Stimulated activated CD4-positive, alpha-beta T cell treated with anti-CD3 and anti-CD28 coated beads, TNF-alpha, amount 100 ng/mL, for 24 hours (primary cell): ENCODE measurements at places on chromosomes 11 and 22.

- DNase-seq, result no peak
These were observed 8.8 kb downstream of the ZBED4 start for GRCh38 chr22:49862496-49862776.

GRCh38 chr11:9143721-9144120, 52.3 kb upstream of the SCUBE2 start:
- no peak for DNase-seq

DNA sequence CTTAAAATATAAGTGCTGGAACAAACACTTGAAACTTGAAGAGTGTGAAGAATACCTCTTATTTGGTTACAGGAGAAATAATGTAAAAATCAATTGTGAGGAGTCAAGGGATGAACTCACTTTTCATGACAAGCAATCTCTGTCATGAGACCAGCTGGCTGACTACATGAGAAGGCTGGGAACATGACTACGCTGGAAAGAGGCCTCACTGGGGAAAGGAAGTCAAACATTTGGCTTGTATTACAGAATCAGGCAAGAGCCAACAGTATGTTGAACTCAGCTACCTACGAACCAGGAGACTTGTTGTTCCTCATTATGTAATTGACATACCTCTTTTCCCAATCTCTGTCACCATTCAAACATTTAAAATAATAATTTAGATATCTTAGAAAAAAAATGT, 14.4 kb downstream of the DCDC1 start:
- no peak for DNase-seq

- DNase-seq, result no peak
These were observed 3.1 kb upstream of the CAVIN3 start for GRCh38 chr11:6323291-6323905.

DNA sequence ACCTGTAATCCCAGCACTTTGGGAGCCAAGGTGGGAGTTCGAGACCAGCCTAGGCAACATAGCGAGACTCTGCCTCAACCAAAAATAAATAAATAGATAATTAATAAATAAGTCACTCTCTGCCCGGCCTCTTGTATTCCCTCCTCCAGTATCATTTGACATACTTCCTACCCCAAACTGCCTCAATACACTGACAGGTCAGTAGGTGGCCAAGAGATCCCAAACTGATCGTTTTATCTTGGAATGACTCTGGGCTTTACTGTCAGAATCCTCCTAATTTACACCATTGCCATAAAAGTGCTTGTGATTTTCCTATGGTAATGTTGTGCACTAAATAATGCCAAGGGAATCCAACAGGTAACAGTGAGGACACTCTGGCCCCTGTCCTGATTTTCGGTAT, 94.2 kb downstream of the PDHX start:
- no peak for DNase-seq
